KG1 (cell line): ENCODE measurements at places on chromosomes 3 and 15.

- no peak for DNase-seq
Measured at GRCh38 chr3:85572426-85572825, 613.6 kb downstream of the CADM2 start.

DNA sequence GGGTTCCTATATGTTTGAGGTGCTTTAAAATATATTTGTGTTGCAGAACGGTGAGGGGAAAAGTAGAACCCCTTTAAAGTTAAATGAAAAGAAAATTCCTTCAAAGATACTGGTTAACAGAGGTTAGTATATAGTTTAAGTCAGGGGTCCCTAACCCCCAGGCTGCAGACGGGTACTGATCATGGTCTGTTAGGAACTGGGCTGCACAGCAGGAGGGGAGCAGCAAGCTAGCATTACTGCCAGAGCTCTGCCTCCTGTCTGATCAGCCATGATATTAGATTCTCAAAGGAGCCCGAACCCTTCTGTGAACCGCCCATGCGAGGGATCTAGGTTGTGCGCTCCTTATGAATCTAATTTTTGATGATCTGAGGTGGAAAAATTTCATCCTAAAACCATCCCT is 37.5 kb upstream of the RFX7 start:
- DNase-seq = no peak

GRCh38 chr3:125078951-125079674 is 23.3 kb upstream of the HEG1 start:
- no peak for DNase-seq

DNA sequence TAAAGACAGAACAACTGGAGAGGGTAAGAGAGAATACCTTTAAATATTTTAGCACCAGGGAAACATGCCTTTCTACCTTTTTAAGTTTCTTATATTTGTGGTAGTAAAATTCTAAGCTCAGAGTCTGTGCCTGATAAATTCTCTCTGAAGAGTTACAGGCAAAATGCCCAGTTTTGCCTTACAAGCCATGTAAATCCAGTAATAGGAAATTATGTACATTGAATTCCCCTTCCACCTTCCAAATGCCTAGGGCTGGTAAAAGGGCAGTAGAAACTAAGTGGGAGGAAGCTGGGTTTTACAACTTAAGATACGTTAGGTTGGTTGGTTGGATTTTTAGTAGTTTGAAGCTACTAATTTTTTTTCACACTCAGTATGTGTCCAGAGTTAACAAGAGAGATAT is 43.1 kb upstream of the TP63 start:
- no peak for DNase-seq
